Stimulated activated CD4-positive, alpha-beta T cell treated with anti-CD3 and anti-CD28 coated beads, Interleukin-2, amount 100 ng/mL, for 48 hours (primary cell): ENCODE measurements at places on chromosomes 2 and 18.

- DNase-seq: no peak
Measured at GRCh38 chr2:169495310-169495928, 14.1 kb upstream of the KLHL41 start.

DNA sequence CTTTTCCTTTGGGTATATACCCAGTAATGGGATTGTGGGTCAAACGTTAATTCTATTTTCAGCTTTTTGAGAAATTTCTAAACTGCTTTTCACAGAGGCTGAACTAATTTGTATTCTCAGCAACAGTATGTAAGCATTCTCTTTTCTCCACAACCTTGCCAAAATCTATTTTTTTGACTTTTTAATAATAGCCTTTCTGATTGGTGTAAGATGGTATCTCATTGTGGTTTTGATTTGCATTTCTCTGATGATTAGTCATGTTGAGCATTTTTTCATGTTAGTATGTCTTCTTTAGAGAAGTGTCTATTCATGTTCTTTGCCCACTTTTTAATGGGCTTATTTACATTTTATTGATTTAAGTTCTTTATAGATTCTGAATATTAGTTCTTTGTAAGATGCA lies 145.5 kb downstream of the TRABD2A start:
- DNase-seq: no peak

DNA sequence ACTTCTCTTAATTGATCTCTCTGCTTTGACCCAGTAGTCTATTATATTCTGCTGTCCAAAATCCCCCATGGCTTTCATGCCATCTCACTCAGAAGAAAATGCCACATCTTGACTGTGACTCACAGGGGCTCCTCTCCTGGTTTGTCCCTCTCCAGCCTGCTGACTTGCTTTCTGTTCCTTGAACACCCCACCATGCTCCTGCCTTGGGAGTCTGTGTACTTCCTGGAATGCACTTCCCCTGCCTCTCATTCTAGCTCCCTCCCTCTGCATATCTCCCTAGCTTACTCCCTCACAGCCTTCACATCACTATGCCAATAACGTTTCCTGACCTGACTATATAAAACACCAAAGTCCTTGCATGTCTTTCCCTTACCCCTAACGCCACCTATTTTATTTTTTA lies 167.2 kb downstream of the TRIB2 start:
- no peak for DNase-seq

DNA sequence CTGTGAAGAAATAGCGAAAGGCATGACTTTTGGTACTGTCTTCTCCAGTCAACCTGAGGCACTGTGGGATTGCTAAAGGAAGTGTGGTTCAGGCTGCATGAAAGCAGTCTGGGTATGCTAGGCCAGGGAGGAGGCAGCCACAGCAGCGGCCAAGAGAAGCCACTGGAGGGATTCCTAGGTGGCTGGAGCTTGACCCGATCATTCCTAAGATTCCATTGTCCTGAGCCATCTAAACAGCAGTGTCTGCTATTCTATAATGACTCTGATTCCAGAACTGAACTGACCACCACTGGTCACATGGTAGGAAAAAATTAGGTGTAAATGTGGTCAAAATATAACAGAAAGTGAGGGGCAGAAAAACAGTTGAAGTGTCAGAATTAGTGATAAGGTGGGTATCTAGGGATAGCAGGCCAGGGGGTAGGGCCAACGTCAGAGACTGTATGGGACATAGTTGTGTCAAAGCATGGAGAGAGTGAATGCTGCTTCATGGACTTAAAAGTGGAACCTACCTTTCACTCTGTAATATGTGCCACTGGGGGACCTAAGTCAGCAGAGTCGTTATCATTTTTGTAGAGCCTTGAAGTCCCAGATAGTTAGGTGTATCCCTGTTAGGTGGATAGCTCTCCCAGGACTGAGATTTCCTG lies 204.6 kb downstream of the CTNNA2 start:
- DNase-seq: no peak

DNA sequence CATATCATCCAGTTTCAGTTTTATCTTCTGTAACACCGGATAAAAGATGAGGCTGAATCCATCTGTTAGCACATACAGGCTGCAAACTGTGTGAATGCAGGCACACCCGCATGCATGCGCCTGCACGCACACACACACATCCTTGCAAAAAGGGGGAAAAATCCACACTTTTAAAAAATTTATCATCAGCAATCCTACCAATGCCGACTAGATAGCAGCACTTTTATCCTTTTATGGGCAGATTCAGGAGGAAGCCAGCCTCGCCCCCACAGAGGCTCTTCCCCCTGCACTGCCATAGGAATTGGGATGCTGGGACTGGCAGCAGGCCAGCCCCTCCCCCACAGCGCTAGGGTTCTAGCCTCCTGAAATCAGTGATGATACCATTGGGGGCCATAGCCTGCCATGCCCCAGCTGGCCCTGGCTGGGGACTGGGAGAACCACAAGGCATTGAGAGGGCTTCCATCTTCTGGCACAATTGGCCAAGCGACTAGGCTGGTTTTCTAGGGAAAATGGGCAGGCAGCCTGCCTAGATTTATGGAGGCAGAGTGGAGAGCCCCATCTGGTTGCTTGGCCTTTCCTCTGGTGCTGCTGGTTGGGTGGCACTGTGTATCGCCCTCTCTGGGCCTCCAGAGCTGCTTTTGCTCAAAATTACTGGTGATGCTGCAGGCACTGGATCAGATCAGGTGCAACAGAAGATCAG lies 25.5 kb downstream of the CYRIA start:
- no peak for DNase-seq

DNA sequence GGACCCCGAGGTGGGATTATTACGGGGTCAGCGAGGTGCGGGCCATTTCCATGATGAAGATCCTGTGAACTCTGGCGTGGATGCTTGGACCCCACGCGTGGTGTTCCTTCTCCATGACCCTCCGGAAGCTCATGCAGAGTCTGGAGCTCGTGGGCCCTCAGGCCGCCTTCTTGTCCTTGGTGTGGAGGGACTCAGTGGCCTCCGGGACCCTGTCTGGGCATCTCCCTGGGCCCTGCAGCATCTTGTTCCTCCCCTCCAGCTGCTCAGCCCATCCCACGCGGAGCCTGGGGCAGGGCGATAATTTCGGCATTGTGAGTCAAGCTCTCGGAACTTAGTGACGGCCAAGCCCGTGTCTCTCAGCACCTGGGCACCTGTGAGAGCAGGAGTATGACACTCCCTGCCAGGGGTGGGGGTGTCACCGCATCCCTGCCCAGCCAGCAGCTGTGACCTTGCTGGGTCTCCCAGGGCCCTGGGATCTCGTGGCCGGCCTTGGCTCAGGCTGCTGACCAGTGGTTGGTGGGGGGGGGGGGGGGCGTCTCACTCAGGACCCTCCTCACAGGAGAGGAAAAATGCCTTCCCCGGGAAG lies 24.6 kb downstream of the RTP5 start:
- DNase-seq: no peak

DNA sequence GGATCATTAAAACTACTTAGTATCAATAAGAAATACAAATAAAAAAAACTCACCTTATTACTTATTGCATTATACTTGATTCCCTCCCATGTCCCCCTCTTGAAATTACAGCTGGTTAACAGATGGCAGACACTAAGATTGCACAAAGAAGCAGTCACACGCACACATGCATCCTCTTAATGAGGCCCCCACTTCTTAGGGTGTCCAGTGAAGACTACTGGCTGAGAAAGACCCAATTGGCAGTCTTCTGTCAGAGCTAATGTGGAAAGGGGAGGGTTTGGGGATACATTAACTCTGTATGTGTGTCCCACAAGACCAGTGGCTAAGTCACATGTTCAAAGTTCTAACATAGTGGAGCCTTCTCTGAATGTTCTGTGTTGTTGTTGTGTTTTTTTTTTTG lies 210.7 kb downstream of the MTX2 start:
- no peak for DNase-seq

GRCh38 chr2:207315131-207315530 lies 149.4 kb upstream of the KLF7 start:
- DNase-seq: no peak

DNA sequence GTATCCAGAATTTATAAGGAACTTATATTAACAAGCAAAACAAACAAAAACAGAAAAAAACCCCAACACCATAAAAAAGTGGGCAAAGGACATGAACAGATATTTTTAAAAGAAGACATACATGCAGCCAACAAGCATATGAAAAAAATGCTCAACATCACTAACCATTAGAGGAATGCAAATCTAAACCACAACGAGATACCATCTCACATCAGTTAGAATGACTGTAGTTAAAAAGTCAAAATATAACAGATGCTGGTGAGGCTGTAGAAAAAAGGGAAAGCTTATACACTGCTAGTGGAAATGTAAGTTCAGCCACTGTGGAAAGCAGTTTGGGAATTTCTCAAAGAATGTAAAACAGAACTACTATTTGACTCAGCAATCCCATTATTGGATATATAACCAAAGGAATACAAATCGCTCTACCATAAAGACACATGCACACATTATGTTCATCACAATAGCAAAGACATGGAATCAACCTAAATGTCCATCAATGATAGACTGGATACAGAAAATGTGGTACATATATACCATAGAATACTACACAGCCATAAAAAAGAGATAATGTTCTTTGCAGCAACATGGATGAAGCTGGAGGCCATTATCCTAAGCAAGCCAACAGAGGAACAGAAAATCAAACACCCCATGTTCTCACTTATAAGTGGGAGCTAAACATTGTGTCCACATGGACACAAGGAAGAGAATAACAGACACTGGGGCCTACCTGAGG lies 25.3 kb downstream of the PREPL start:
- no peak for DNase-seq

- DNase-seq: no peak
Measured at GRCh38 chr2:62686012-62686685, 19.4 kb upstream of the EHBP1 start.

GRCh38 chr2:203697190-203697589 lies 9.2 kb upstream of the CD28 start:
- no peak for DNase-seq

- no peak for DNase-seq
Measured at GRCh38 chr2:18903750-18904149, 314.4 kb upstream of the NT5C1B start.

GRCh38 chr2:54803783-54804751 lies 80.6 kb downstream of the EML6 start:
- no peak for DNase-seq

- no peak for DNase-seq
Measured at GRCh38 chr2:85468704-85469349, 50.3 kb downstream of the SH2D6 start.

DNA sequence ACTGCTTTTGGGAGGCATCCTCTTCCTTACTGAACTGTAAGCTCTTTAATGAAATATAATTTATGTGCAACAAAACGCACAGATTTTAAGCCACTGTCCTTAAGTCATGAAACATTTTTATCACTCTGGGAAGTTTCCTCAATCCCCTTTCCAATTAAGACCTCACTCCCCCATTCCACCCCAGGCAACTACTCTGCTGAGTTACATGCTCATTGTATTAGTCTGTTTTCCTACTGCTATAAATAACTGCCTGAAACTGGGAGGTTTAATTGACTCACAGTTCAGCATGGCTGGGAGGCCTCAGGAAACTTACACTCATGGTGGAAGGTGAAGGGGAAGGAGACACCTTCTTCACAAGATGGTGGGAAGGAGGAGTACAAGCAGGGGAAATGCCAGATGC lies 46.5 kb upstream of the KCNE4 start:
- DNase-seq: no peak

DNA sequence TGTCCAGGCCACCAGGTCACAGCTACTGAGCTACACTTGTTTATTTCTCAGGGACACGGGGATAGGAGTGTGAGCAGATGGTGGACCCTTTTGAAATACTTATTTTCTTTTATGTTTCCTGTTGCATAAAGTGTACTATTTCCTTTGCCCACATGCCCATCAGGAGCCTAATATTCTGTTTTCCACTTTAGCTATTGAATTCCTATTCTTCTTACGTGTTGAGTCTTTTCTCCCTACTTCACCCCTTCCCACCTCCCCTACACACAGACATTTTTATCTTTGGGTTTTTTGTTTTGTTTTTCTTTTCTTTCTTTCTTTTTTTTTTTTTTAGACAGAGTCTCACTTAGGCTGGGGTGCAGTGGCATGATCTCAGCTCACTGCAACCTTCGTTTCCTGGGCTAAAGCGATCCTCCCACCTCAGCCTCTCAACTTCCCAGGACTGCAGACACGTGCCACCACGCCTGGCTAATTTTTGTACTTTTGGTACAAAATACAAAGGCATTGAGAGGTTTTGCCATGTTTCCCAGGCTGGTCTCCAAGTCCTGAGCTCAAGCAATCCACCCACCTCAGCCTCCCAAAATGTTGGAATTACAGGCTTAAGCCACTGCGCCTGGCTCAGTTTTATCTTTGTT lies 5.2 kb upstream of the GPR55 start:
- DNase-seq: no peak

DNA sequence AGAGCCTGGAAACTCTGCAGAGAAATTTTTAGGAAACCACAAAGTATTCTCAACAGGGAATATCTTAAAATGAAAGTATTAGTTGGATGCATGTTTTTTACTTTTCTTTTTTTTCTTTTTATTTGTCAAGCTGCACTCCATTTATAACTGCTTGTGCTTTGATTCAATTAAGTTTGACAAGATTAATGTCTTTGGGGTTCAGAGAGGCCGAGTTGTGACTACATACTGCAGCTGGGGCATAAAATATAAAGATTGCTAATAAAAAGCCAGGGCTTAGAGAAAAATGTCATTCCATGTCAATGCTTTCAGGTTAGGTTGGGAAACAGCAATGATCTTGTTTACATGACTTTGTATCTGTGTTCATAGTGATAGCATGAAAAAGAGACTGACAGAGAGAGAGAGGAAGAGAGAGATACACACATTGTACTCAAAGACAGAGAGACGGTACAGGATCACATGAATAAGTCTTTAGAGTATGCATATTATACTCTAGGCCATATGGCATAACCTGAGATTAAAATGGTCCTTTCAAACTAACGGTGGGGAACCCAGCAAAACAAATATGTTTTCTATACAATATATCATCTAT lies 1022.3 kb upstream of the CNTNAP5 start:
- DNase-seq: no peak

GRCh38 chr2:241091201-241091600 lies 10.9 kb downstream of the MTERF4 start:
- DNase-seq: no peak

GRCh38 chr2:159953136-159953823 lies 109.1 kb downstream of the PLA2R1 start:
- no peak for DNase-seq
